ENCODE measurements at places on chromosomes 12 and 14.
A peak's percentile ranks its signal among the peaks of the same experiment; 100 is the strongest.

DNA sequence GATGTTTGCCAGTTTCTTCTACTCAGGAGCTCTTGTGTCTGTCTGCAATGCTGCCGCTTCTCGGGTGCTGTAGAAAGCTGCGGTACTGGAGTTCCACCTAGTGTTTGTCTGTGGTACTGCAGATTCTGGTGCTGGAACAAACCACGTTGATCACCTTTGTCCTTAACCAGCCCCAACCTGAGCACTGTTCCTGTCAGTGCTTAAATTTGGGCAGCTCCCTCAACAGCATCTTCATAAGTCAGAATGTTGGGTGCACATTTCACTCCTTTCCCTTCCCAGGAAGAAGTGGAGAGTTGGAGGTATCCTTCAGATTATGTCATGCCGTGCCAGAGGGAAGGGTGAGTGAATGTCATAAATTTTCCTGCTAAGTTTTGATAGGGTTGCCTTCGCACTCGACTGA lies 48.7 kb upstream of the LALBA start:
- DNase-seq: peak; percentile 51

GRCh38 chr12:24889411-24889810 lies 59.5 kb downstream of the BCAT1 start:
- no peak for DNase-seq

GRCh38 chr12:52924764-52925716 lies 20.2 kb upstream of the KRT8 start:
- DNase-seq: no peak

DNA sequence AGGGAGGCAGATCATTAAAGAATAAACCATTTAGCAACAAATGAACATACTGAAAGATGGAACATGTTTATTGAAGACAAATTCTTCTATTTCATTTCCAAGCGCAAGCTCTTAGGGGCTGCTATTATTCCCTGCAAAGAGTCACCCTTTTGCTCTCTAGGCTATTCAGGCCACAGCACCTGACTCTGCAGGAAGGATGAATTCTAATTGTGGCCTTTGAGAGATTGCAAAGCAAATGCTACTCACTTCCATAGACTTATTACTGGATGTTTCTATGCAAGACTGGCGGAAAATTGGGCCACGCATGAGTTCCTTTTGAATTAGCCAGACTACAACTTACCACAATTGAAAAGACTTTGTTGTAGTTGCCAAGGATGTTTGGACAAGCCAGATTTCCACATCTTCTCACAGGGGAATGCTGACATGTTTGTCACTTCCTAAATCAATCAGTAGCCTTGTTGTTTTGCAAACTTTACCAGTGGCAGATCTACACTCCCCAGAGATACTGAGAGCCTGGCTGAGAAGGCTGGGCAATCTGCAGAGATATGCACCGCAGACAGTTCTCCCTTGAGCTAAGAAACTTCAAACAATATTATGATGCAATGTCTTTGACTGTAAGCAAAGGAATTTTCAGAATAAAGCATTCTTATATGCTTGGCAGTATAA lies 334.3 kb upstream of the SYT1 start:
- no peak for DNase-seq

DNA sequence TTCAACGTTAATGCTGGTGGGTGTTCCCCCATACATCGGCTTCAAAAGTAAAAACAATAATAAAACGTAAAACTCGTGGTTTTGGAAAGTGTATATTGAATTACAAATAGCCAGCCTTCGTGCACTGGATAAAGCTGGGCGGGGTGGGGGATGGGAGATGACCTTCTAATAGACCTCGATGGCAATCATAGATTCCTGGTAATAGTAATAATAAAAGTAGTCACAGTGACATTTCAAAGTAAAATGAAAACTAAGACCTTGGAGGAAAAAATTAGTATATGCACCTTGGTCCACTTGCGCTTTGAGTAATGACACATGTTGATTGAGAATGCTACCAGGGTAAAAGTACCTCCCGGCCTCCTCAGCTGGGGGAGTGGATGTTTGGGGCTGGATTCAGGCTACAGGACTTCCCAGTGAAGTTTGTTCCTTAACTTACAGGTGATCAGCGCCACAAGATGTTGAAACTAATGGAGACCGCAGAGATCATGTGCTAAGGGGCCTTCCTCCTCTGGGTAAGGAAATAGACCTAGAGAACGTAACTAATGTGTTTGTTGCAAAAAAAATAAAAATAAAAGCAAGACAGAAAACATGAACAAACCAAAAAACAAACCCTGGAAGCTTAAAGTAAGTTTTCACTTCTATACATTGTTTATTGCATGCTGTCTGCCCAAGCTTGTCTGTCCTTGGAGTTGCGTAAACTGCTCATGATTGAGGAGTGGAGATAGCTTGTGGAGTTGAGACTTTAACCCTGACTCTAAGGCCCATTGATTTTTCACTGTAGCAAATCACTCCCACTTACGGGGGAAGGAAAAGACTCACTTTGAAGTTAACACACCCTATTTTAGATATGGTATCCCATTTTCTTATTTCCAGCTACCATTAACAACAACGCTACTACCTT lies 907 bp upstream of the LRIG3 start:
- no peak for DNase-seq

- DNase-seq: no peak
Measured at GRCh38 chr14:40581264-40581663, 1025.4 kb upstream of the LRFN5 start.

DNA sequence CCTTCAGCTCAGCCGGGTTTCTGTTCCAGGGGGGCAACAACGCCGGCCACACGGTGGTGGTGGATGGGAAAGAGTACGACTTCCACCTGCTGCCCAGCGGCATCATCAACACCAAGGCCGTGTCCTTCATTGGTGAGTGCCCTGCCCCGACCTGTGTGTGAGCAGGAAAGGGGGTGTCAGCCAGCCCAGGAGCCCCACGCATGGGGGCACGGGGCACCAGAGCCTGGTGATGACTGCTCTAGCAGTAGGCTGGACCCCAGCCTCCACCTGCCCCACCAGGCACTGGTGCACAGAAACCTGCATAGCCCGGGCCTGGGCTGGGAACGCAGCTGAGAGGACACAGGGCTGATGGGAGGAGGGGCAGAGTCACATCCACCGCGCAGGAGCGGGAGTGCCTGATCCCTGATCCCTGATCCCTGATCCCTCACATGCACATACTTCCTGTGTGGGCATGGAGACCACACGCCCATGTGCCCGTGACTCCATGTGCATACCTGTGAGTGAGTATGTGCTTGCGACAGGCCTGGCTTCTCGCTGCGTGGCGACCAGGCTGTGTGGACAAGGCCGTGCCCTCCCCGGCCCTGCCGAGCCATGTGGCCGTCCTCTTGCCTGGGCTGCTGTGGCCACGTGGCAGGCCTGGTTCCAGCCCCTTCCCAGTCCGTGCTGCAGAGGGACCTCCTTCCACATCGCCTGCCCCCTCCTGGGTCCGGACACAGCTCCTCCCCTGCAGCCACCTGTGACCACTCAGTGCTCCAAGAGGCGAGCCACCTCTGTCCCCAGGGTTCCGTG lies 11.2 kb downstream of the ADSS1 start:
- DNase-seq: no peak

- no peak for DNase-seq
Measured at GRCh38 chr12:85951823-85952222, 77.7 kb downstream of the NTS start.

DNA sequence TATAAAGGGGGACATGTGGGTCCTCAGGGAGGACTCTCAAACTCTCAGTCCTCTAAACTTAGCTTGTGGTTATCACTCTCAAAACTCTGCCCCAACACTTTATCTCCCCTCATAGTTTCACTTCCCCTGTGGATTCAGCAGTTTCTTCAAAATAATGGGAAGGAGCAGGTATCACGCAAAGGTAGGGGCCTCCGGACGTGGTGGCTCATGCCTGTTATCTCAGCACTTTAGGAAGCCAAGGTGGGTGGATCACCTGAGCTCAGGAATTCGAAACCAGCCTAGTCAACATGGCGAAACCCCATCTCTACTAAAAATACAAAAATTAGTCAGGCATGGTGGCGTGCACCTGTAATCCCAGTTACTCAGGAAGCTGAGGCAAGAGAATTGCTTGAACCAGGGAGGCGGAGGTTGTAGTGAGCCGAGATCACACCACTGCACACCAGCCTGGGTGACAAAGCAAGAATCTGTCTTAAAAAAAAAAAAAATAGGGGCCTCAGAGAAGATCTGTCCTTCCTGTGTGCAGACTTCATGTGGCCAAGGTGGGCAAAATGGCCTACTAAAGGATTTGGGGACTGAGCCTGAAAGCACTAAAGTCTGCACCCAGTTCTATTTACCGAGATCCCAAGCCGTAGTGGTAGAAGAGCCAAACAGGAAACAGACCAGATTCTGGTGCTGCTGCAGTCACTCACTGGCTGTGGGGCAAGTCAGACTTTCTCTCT lies 6.4 kb downstream of the ITGB7 start:
- no peak for DNase-seq

GRCh38 chr12:92208613-92209121 lies 63.0 kb upstream of the BTG1 start:
- DNase-seq: no peak

DNA sequence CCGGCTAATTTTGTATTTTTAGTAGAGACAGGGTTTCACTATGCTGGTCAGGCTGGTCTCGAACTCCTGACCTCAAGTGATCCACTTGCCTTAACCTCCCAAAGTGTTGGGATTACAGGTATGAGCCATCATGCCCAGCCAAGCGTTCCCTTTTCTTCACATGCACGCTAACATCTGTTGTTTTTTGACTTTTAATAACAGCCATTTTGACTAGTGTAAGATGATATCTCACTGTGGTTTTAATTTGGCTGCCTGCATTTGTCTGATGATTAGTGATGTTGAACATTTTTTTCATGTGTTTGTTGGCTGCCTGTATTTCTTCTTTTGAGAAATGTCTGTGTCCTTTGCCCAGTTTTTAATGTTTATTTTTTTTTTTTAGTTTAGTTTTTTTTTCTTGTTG lies 10.2 kb upstream of the YARS2 start:
- DNase-seq: no peak

- DNase-seq: no peak
Measured at GRCh38 chr12:18864900-18865561, 127.1 kb downstream of the CAPZA3 start.

- peak; percentile 43 for DNase-seq
Measured at GRCh38 chr14:103372552-103373304, 12.5 kb upstream of the MARK3 start.

- DNase-seq: peak; percentile 56
Measured at GRCh38 chr14:75522224-75522982, at the start of gene BATF. BATF (plus strand) TSS chr14:75522469; CDS start chr14:75522683, 214 bp downstream.

GRCh38 chr12:98437806-98438595 lies 77.4 kb upstream of the TMPO start:
- no peak for DNase-seq

- DNase-seq: no peak
Measured at GRCh38 chr12:109792992-109793391, 40.2 kb downstream of the TRPV4 start.

DNA sequence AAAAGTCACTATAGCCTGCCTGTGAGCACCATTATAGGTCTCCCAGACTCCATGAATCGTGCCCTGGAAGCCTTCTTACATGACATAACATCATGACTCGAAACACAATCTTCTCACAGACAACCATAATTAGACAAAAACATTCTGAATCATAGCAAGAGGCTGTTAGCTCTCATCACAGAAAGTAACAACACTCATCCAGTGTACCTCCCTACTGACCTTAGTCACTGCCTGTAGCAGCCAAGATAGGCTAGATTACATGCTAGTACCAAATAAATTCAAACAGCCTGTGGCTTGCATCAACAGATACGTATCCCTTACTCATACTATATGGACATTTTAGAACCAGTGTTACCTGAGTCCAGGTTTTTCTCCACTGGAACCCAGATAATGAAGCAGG lies 663.8 kb upstream of the FOXG1 start:
- no peak for DNase-seq

DNA sequence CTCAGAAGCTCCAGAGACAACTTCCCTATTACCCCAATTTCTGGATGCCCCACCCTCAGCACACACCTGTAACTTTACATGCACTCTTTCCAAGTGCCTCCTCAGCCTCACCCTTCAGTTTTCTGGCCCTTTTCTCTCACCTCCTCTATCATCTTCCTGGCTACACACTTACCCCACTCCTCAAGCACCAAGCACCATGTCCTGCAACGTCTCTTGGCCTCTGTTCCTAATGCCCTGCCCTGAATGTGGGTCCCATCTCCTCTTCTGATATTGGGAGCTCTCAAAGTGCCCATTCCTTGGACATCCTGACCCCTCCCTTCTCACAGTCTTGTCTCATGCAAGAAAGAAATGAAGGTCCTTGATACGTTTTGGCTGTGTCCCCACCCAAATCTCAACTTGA lies 1.2 kb downstream of the KRT72 start:
- no peak for DNase-seq

- DNase-seq: no peak
Measured at GRCh38 chr14:34252227-34252626, 209.8 kb downstream of the SPTSSA start.

DNA sequence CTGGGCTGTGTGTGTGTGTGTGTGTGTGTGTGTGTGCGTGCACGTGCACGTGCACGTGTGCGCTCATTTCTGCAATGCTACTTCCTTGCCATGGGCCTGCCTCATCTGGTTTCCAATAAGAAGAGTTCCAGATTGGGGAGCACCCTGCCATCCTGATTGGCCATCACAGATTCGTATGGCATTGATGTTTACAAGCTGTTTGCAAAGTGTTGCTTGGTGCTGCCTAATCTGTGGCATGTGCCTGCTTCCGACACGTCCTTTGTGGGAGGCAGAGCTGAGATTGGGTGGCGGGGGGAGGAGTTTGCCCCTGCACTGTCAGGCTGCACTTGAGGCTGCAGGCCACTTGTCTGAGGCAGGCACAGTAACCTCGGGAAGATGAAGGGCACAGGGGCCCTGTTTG lies 39.2 kb downstream of the SAMD4A start:
- no peak for DNase-seq

- no peak for DNase-seq
Measured at GRCh38 chr14:54562334-54562733, 4.6 kb upstream of the SAMD4A start.

DNA sequence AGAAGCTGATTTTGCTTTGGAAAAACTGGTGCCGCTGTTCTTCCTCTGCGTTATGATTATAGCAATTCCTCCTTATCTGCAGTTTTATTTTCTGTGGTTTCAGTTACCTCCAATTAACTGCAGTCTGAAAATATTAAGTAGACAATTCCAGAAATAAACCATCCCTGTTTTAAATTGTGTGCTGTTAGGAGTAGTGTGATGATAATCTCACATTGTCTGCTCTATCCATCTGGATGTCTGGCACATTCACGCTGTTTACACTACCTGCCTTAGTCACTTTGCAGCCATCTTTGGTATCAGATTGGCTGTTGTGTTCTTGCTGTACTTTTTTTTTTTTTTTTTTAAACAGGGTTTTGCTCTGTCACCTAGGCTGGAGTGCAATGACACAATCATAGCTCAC lies 141.0 kb downstream of the GRIP1 start:
- no peak for DNase-seq

- DNase-seq: no peak
Measured at GRCh38 chr12:80188576-80188975, 89.2 kb downstream of the OTOGL start.

Measured in stimulated activated CD8-positive, alpha-beta memory T cell treated with anti-CD3 and anti-CD28 coated beads, Interleukin-15, amount 100 ng/mL, for 48 hours (primary cell).